ENCODE measurements at places on chromosomes 1 and 21.

DNA sequence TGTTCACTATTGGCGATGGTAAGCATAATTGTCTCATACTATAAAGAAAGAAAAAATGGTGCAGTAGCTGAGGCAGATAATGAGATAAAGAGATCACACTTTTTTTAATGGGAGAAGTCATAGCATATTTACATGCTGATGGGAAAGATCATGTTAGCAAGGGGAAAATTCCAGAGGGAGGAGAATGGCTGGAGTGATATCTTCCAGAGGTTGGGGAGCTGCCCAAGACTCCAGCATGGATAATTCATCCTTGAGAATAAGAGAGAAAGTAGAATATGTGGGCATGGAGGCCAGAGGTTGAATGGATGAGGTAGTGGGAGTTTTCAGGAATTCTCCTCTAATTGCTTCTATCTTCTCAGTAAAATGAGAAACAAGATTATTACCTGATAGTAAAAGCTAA lies 45.8 kb upstream of the RGS1 start:
- DNase-seq = no peak

GRCh38 chr1:207935166-207935583 lies 24.2 kb upstream of the CD34 start:
- no peak for DNase-seq

DNA sequence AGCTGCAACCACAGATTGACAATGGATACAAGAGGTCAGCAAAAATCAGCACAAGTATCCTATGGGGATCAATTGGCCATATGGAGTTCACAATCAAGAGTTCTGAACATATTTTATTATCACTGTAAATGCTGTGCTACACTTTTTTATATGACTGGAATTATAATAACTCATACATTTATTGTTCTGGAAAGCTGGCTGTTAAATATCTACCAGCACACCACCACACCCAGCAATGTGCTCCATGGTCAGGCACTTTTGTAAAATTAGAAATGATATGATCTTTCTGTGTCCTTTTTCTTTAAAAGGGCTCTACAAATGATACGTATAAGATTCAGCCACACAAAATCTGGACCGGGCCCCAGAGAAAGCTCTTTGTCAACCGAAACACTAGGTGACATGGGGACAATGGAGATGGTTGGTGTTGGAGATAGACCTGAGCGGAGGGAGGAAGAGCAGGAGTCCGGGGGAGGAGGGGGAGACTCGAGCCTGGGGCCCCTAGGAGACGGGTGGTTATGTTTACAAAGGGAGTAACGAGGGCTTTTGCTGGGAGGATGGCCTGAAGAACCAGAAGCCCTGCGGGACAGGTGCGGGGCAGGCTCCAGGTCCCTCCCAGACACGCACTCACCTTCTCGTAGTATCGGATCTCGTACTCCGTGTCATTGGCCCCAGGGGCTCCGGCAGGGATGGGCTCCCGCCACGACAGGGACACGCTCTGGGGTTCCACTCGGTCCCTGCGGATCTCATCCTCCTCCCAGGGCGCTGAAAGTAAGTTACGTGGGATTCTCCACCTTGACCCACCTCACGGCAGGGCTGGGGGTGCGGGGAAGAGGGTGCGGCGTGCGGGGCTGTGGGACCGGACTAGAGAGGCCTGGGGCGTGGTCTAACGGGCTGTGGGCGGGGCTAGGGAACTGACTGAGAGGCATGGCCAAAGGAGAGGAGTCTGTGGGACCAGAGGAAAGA lies 30.0 kb downstream of the EPHA10 start:
- no peak for DNase-seq

DNA sequence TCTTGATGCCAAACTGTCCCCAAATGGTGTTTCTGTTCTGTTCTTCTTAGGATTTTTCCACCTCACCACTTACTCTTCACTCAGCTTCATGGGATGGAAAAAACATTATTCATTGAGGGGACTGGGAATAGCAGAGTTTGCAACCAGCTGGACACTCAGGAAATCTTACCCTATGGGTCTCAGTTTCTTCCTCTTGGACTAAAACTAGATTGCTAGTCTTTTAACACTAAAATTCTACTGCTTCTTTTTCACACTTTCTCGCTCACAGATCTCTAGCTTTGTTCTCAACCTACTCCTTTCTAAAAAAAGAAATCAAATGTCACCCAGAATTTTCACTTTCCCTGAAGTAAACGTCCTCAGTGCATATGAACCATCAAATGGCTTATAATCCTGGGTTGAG lies 4.8 kb downstream of the KMO start:
- DNase-seq = no peak

GRCh38 chr1:198363625-198364151 lies 176.8 kb downstream of the ATP6V1G3 start:
- no peak for DNase-seq

- DNase-seq = no peak
Measured at GRCh38 chr1:115865704-115866380, 24.9 kb upstream of the NHLH2 start.

DNA sequence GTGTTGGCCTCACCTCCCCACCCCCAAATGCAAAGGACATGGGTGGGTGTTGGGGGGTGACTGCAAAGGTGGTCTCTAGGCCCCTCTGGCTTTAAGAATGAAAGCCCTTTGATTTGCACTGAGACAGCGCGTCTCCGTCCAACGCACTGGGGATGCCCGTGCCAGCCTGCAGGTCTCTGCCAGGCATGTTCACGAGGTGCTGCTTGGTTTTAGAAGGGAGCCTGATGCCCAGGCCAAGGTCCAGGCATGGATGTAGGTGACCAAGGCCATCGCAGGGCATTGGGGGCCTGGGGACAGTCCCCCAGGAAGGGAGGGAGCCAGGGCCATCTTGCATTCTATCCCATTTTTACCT lies 363.6 kb upstream of the VAMP3 start:
- DNase-seq = no peak

DNA sequence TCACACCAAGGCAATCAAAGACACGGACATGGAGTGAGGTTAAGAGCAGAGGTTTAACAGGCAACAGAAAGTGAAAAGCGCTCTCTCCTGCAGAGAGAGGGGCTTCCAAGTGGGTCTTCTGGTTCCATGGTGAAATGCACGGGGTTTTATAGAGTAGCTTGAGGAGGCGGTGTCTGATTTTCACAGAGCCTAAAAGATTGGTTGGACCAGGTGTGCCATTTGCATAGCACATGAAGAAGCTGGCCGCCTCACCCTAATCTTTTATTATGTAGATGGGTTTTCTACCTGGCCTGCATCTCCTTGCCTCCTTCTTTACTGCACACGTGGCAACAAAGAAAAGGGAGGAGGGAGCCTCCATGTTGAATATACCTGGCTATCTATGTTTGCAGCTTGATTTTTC lies 197.3 kb downstream of the RYR2 start:
- DNase-seq = no peak

DNA sequence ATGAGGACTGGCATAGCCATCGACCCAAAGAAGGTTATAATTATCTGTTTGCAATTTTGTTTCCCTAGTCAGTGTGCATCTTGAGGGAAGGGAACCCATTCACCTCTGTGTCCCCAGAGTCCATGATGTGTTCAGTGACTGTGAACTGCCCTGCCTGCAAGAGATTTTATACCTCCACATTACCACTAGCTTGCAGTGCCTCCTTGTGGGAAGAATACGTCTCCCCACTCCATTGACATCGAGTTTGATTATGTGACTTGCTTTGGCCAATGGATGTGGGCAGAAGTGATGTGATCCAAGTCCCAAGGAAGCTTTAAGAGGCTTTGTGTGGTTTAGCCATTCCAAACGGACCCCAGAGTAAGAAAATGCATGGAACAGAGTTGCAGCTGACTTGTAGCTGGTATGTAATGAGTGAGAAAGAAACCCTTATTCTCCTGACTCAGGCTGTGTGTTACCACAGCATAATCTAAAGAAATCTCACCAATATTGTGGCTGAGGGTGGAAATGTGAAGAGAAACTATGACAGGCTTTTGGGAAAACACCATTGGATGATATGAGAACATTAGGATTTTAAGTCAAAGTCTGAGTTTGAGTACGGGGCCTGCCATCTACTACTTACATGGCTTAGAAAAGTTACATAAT lies 47.8 kb upstream of the NRDC start:
- DNase-seq = no peak

- no peak for DNase-seq
Measured at GRCh38 chr1:234583755-234584419, 26.1 kb downstream of the IRF2BP2 start.

GRCh38 chr1:40435471-40435870 lies 14.8 kb upstream of the ZFP69B start:
- DNase-seq = no peak

Data from frontal cortex (tissue), 4 donors.